ENCODE measurements at places on chromosomes 3 and 15.

DNA sequence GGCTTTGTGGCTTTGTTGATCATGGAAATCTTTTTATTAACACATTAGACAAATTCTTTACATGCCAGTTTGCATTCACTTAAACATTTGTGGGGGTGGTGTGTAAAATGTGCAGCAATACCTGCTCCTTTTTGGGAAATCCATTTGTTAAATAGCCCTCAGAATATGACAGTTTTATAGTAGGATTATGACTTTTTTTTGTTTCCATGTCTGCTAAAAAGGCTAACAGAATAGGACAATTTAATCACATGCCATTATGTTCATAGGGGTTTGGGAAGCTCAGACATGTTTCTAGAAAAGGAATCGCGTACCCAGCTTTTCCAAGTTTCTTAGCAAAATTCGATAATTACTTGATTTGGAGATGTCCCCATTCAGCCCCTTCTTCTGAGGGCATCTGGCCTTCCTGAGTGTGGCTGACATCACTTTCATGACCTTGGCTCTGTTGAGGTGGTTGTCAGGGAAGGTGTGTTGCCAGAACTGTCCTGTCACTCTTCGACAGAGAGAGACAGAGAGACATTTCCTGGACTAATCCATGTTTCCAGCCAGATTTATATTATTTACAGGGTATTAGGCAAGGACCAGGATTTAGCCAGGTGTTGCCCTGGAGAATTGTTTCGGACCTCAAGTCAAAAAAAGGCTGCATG lies 126.4 kb downstream of the PTPRG start:
- DNase-seq: no peak

GRCh38 chr3:10338164-10338470 lies 17.2 kb upstream of the SEC13 start:
- DNase-seq: no peak

GRCh38 chr3:48656841-48657281 lies 5.8 kb downstream of the CELSR3 start:
- DNase-seq: no peak

DNA sequence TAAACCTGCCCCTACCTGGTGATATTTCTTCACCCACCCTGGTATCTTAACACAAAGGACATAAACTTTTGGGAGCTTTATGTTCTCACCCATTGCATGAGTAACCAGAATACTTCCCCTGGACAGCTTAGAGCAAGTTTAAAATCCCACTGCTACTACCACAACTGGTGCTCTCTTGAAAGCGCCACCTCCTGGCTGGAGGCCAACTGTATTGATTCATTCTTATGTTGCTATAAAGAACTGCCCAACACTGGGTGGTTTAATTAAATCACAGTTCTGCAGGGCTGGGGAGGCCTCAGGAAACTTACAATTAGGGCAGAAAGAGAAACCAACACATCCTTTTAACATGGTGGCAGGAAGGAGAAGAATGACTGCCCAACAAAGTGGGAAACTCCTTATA lies 592.4 kb downstream of the EPHA3 start:
- DNase-seq: no peak

- no peak for DNase-seq
Observed at GRCh38 chr3:101133652-101134051, 140.4 kb upstream of the ABI3BP start.

DNA sequence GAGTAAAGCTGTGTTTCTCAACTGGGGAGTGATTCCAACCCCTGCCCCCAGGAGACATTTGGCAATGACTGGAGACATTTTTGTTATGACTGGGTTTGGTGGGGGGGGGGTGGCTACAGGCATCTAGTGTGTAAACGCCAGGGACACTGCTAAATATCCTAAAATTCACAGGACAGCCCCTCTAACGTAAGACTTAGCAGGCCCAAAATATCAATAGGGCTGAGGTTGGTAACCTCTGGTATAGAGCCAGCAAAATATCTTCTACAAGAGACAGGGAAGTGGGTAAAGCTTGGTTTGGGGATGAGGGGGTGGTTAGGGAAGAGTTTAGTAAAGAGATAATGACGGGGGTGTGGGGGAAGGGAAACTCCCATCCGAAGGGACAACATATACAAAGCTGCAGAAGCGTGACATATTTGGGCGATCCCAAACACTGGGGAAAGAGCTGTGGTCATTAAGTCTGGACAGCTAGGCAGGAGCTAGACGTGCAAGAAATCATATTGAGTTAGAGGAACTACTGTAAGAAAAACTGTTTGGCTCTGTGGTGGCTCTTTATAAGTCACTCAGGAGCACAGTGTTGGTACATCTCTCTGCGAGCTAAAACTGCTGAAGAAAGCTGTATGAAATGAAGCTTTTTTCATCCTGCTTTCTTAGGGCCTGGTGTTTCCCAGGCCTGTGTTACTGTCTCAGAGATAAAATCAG lies 697 bp upstream of the TRIM69 start:
- no peak for DNase-seq

GRCh38 chr3:169509780-169510692 lies 153.5 kb downstream of the MECOM start:
- DNase-seq: no peak

- no peak for DNase-seq
Observed at GRCh38 chr3:55607175-55607574, 120.1 kb upstream of the WNT5A start.

GRCh38 chr3:133490468-133491351 lies 82.8 kb upstream of the CDV3 start:
- DNase-seq: peak; percentile 49

All from memory B cell (primary cell).